Common myeloid progenitor, CD34-positive (primary cell): ENCODE measurements at places on chromosomes 11 and 22.

DNA sequence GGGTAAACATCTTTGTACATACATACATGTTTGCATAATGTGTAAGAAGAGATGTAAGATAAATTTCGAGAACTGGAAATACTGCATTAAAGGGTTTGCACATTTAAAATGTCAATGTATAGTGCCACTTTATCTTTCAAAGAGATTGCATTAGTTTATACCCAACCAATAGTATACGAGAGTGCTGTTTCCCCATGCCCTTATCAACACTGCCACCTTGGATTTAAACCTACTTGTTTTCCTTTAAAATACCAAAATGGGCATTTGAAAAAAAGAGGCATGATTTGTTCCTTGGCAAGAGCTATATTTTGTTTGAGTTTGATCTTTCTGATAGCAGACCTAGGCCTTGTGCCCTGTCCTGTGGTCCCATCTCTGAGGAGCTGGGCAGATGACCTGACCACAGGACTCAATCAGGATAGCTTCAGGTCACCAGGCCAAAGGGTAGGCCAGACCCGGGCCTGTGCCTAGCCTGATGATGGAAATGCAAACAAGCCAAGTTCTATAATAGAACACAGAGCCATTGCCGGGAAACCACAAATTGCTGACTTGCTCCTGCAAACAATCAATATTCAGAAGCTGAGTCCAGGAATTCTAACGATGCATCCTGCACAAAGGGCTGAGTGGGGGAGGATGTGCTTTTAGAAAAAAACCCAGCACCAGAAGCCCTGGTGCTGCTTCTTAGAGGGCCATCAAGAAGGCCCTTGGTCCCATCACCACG, 16.9 kb upstream of the ALG8 start:
- no peaks in the 10 kb centered on the region for H3K4me1 ChIP-seq
- H3K36me3 ChIP-seq: no peaks in the 10 kb centered on the region
- H3K27me3 ChIP-seq: no peaks in the 10 kb centered on the region
- H3K27ac ChIP-seq: no peak overlapping the region

GRCh38 chr11:64331569-64332371, 8.2 kb upstream of the CCDC88B start:
- H3K27me3 ChIP-seq: no peaks in the 10 kb centered on the region
- DNase-seq: peak; percentile 97
- peaks cover 18% of the 10 kb centered on the region for H3K4me1 ChIP-seq
- peak overlapping the region; percentile 36 for H3K4me3 ChIP-seq

DNA sequence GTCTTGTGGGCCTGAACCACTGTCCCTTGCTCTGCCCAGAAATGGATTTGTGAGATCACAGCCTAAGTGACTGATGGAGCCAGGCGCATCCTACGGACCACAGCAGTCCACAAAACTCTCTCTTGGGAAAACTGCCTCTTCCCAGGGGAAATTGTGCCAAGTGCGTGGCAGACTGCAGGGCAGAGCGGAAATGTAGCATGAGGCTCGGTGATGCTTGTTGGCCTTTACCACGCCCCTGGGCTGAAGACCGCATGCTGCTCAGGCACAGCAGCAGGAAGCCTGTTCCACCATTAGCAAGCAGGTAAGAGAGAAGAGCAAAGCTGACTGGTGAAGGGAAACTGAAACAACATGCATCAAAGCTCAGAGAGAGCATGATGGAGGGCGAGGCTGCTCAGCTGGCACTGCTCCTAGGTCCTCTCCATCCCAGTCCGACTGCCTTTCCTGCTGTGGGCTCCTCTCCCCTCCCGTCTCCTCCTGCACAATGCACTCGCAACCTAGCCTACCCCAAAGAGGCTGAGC, 26.5 kb upstream of the SCARF2 start:
- no peak overlapping the region for H3K27ac ChIP-seq
- no peak for DNase-seq
- peaks cover 6% of the 10 kb centered on the region for H3K36me3 ChIP-seq
- H3K27me3 ChIP-seq: no peaks in the 10 kb centered on the region
- H3K4me3 ChIP-seq: no peak overlapping the region

- H3K4me1 ChIP-seq: peaks cover 26% of the 10 kb centered on the region
- no peaks in the 10 kb centered on the region for H3K36me3 ChIP-seq
- H3K27me3 ChIP-seq: peaks cover 2% of the 10 kb centered on the region
- H3K4me3 ChIP-seq: peak overlapping the region; percentile 55
- H3K27ac ChIP-seq: no peak overlapping the region
- peak; percentile 66 for DNase-seq
These were observed 117.4 kb downstream of the KIAA1671 start for GRCh38 chr22:25069758-25070481.

GRCh38 chr22:49137206-49137840, 690.4 kb downstream of the BRD1 start:
- H3K4me1 ChIP-seq: no peaks in the 10 kb centered on the region
- no peaks in the 10 kb centered on the region for H3K36me3 ChIP-seq
- H3K4me3 ChIP-seq: no peak overlapping the region
- H3K27ac ChIP-seq: no peak overlapping the region

DNA sequence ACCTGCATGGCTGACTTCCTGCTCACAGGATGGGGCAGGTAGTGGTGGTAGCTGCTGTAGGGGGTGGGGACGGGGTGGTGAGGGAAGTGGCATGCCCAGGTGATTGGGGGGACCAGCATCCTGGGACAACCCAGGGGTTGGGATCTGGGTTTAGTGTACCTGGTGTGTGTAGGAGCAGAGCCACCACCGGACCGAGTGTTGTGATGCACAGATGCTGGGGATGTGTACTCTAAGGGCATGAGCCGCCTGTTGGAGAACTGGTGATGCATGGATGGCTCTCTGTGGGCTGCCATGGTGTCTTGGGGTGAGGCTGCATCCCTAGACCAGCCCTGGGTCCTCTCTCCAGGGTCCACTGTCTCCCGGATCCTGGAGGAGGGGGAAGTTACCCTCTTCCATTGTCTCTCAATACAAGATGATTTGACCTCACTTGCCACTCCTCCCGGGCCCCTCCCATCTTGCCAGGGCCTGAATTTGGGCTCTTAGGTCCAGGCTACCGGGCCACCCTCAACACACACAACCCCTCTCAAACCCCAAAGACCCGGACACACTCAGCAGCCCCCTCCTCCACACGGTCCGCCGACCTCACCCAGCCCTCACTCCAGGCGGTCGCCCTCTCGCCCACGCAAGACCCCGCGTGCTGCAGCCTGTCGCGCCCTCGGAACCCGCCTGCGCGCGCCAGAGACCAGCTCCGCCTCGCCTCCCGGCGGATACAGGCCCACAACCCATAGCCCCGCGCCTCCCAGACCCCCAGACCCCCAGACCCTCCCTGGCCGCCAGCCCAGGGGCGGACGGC, 619 bp downstream of the LRRC75B start:
- no peaks in the 10 kb centered on the region for H3K27me3 ChIP-seq
- peak; percentile 44 for DNase-seq
- peak overlapping the region; percentile 73 for H3K4me3 ChIP-seq
- H3K4me1 ChIP-seq: peaks cover 11% of the 10 kb centered on the region
- H3K36me3 ChIP-seq: no peaks in the 10 kb centered on the region
- no peak overlapping the region for H3K27ac ChIP-seq

DNA sequence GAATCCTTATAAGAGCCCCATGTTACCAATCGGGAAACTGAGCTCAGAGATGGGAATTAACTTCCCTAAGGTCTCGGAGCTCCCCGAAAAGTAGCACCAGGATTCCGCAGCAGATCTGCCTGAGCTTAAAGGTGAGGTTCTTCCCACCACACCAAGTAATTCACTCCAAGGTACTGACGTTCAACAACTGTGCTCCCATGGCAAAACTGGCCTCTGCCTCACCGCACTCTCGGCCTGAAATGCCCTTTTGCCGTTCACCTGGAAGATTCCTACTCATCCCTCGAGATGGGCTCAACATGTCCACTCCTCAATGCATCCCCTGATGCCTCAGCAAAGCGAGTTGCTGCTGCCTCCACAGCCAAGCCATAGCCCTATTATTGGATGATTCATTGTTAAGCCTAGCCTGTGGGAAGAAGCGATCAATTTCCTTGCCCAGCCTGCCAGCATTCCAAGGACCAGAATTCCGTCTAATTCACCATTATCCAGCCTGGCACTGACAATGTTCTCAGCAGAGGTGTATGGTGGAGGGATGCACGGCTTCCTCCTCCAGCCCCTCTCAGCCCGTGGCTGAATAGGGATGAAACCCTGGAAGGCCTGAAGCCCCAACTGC, 4.2 kb downstream of the PLAAT3 start:
- no peaks in the 10 kb centered on the region for H3K36me3 ChIP-seq
- H3K4me1 ChIP-seq: peaks cover 14% of the 10 kb centered on the region
- peaks cover 20% of the 10 kb centered on the region for H3K27me3 ChIP-seq
- no peak overlapping the region for H3K27ac ChIP-seq

- no peak overlapping the region for H3K4me3 ChIP-seq
- H3K36me3 ChIP-seq: peaks cover 15% of the 10 kb centered on the region
- no peak overlapping the region for H3K27ac ChIP-seq
- peaks cover 57% of the 10 kb centered on the region for H3K4me1 ChIP-seq
- H3K27me3 ChIP-seq: no peaks in the 10 kb centered on the region
These were observed 51.3 kb downstream of the BCR start for GRCh38 chr22:23231471-23232093.

DNA sequence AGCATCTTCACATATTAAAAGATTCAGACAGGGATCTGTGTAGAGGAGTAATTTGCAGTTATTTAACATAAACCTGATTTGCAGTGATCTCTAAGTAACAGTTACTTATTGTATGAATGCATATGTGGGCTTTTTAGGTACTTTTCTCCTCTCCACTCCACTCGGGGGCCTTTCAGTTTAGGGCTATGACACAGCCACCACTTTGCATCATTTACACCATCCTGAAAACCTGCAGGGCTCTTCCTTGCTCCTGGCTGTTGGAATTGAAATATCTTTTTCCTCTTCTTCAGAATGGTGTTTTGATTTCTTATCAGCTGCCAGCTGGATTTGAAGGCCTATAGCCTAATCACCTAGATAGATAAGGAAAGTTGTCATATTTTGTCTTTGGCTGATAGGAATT, 580.8 kb downstream of the NELL1 start:
- H3K36me3 ChIP-seq: no peaks in the 10 kb centered on the region
- no peak overlapping the region for H3K4me3 ChIP-seq
- H3K27me3 ChIP-seq: no peaks in the 10 kb centered on the region
- DNase-seq: no peak

DNA sequence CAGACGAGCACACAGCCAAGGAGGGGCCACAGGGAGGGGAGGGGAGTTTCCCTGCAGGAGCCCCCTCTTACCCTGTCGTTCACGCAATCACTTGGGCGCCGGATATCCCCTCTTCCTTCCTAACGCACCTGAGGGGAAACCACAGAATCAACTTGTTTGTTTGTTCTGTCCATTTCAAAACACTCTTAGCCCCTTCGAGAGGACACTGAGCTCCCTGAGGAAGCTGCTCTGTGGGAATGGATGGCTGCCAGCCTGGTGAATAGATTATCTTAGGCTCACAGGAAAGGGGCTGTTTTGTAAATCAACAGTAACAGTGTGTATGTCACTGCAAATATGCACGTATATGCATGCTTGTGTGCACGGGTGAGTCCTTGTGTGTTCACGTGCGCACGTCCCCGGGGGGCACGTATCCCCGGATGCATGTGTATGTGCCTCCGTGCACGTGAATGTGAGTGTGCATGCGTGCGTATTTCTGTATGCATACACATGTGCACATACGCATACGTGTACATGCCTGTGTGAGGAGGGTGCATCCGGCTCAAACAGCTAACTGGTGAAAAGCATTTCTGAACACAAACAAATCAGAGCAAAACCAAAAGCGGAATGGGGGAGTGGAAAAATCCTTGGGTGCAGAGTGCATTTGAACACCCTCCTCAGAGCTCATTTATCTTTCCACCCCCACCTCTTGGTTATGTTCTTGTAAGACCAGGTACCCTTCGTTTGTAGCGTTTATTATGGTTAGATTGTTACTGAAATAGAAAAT, 7.2 kb downstream of the ARSA start:
- H3K4me3 ChIP-seq: peak overlapping the region; percentile 67
- DNase-seq: peak; percentile 74
- H3K4me1 ChIP-seq: peaks cover 26% of the 10 kb centered on the region
- no peak overlapping the region for H3K27ac ChIP-seq

DNA sequence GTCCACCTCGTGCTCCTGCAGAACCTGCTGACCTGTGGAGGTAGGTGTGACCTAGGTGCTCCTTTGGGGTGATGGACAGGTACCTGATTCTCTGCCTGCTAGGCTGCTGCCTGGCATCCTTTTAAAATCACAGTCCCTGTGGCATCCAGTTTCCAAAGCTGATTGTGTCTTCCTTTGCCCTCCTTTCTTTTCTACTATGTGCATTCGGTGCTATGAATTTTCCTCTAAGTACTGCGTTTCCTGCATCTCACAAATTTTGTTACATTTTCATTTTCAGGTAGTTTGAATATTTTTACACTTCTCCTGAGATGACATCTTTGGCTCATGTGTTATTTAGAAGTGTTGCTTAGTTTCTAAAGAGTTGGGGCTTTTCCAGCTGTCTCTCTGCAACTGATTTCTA, 30.9 kb upstream of the PPP6R3 start:
- no peaks in the 10 kb centered on the region for H3K27me3 ChIP-seq
- no peaks in the 10 kb centered on the region for H3K4me1 ChIP-seq
- peaks cover 8% of the 10 kb centered on the region for H3K36me3 ChIP-seq
- H3K27ac ChIP-seq: no peak overlapping the region
- no peak overlapping the region for H3K4me3 ChIP-seq

DNA sequence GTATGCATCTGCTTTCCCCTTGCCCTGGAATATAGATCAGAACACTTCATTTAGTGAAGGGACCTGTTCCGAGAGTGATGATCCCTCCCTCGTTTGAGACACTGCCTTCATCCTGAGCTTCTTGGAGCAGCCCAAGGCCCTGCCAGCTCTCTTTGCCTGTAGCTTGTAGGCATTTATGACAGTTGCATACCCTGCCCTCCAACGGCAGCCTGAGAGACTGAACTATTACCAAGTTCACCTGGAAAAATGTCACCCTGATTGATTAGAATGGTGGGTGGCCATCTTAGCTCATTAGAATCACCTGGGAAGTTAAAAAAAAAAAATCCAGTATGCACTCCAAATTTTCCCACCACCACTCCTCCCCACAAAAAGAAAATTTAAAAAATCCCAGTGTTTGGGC, 1.5 kb downstream of the MICAL3 start:
- peaks cover 6% of the 10 kb centered on the region for H3K27me3 ChIP-seq
- H3K4me3 ChIP-seq: no peak overlapping the region
- no peak for DNase-seq
- H3K36me3 ChIP-seq: no peaks in the 10 kb centered on the region

DNA sequence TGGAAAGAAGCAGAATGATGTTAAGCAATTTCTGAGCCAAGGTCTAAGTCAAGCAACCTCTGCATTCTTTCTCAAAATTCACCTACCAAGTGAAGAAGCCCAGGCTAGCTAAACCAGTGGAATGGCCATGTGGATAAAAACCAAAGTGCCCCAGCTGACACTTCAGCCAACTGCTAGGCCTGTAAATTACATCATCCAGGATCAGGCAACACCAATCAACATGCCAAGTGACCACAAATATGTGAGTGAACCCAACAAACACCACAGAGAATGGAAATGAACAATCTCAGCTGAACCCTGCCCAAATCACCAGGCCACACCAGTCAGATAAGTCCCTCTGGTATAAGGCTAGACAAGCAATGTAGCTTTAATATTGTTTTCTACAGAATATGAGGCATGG, 25.1 kb upstream of the FJX1 start:
- H3K4me1 ChIP-seq: no peaks in the 10 kb centered on the region
- H3K27ac ChIP-seq: no peak overlapping the region
- peaks cover 7% of the 10 kb centered on the region for H3K27me3 ChIP-seq
- H3K36me3 ChIP-seq: no peaks in the 10 kb centered on the region
- no peak overlapping the region for H3K4me3 ChIP-seq

GRCh38 chr11:75760710-75761493, 7.7 kb upstream of the DGAT2 start:
- DNase-seq: no peak
- H3K27ac ChIP-seq: no peak overlapping the region
- H3K36me3 ChIP-seq: no peaks in the 10 kb centered on the region
- no peaks in the 10 kb centered on the region for H3K4me1 ChIP-seq
- H3K27me3 ChIP-seq: no peaks in the 10 kb centered on the region
